ENCODE measurements at places on chromosomes 2 and 18. TPM values are rescaled to one million over a fixed set of nuclear protein-coding genes. Genes with fewer than 3 reads are reported as not detected.

- DNase-seq, result no peak
- H3K4me3 ChIP-seq, result peak overlapping the region; percentile 99
- peaks cover 6% of the 10 kb centered on the region for H3K36me3 ChIP-seq
- no peaks in the 10 kb centered on the region for H3K27me3 ChIP-seq
- peak overlapping the region; percentile 98 for H3K27ac ChIP-seq
Measured at GRCh38 chr2:32166115-32166574, 481 bp downstream of the SLC30A6 start.

GRCh38 chr18:38747153-38747552 is 1181.6 kb upstream of the CELF4 start:
- H3K4me3 ChIP-seq, result no peak overlapping the region
- H3K27ac ChIP-seq, result no peak overlapping the region
- no peaks in the 10 kb centered on the region for H3K36me3 ChIP-seq
- H3K4me1 ChIP-seq, result peaks cover 12% of the 10 kb centered on the region

DNA sequence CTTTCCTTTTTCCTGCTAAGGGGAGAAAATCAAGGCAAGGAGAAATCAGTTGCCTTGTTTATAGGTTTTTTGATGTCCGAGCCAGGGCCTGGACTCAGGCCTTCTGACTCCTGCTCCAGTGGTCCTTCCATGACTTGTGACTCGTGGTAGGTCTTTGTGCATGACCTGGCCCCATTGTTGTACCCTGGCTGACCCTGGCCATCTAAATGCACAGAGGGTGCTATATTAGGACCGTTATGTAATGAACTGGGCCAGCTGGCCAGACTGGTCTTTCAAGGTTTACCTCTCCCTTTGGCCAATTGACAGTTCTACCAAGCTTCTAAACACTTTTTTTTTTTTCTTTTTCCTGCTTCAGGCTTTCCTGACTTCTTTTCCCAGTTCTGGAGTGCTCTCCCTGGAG is 81.1 kb downstream of the SETBP1 start:
- peak overlapping the region; percentile 26 for H3K27ac ChIP-seq
- peaks cover 2% of the 10 kb centered on the region for H3K36me3 ChIP-seq
- DNase-seq, result no peak
- H3K27me3 ChIP-seq, result peaks cover 26% of the 10 kb centered on the region

GRCh38 chr2:15957881-15958713 is 17.7 kb downstream of the MYCN start:
- no peak for DNase-seq
- H3K4me1 ChIP-seq, result no peaks in the 10 kb centered on the region
- no peak overlapping the region for H3K27ac ChIP-seq
- no peaks in the 10 kb centered on the region for H3K36me3 ChIP-seq

GRCh38 chr18:23337599-23338444 is 115.3 kb upstream of the RIOK3 start:
- no peak for DNase-seq
- H3K27ac ChIP-seq, result no peak overlapping the region
- no peaks in the 10 kb centered on the region for H3K36me3 ChIP-seq
- no peak overlapping the region for H3K4me3 ChIP-seq
- H3K4me1 ChIP-seq, result peaks cover 28% of the 10 kb centered on the region
- H3K27me3 ChIP-seq, result no peaks in the 10 kb centered on the region

- H3K27me3 ChIP-seq, result peaks cover 45% of the 10 kb centered on the region
- H3K27ac ChIP-seq, result no peak overlapping the region
- no peak for DNase-seq
- H3K4me1 ChIP-seq, result peaks cover 51% of the 10 kb centered on the region
Measured at GRCh38 chr2:455913-456312, 168.0 kb upstream of the ALKAL2 start.

DNA sequence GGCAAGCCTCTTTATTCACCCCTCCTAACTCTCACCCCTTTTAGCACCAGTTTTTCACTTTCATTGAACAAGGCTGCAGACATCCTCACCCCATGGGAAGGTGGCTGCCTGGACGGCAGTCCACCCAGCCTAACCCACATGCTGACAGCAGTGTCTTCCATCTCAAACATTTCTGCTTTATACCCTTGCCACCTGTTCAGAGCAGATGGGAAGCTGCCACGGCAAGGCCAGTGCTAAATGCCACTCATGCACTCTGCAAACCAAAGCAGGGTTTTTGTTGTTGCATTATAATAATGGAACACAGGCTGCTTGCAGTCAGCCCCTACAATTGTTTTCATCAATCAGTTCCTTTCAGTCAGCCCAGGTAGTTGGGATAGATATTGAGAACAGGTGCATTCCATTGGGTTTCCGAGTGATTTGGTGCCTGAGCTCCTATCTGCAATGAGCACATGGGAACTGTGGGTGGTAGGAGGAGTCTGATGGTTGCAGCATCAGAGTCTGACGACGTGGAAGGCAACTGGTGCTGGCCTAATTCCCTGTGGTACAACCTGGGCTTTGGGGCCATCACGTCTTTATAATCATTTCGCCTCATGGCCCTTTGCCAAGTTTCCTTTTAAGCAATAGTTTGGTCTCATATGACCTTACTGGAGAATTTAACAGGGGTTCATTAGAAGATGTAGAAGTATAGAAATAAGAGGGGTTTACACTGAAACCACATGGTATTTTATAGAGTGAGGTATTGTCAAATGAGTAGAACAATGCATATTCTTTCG is 252.5 kb upstream of the SP5 start:
- no peaks in the 10 kb centered on the region for H3K36me3 ChIP-seq
- DNase-seq, result no peak
- no peaks in the 10 kb centered on the region for H3K4me1 ChIP-seq

- no peaks in the 10 kb centered on the region for H3K27me3 ChIP-seq
- no peaks in the 10 kb centered on the region for H3K36me3 ChIP-seq
- no peaks in the 10 kb centered on the region for H3K4me1 ChIP-seq
- no peak for DNase-seq
Measured at GRCh38 chr2:128799284-128799552, 480.6 kb upstream of the HS6ST1 start.

GRCh38 chr2:66794070-66794469 is 359.1 kb downstream of the MEIS1 start:
- no peak overlapping the region for H3K27ac ChIP-seq
- H3K4me1 ChIP-seq, result no peaks in the 10 kb centered on the region
- DNase-seq, result no peak
- no peaks in the 10 kb centered on the region for H3K36me3 ChIP-seq

CRYGC gene
- not detected for total RNA-seq

GRCh38 chr2:216283038-216283900 is 89.0 kb downstream of the MARCHF4 start:
- peak overlapping the region; percentile 36 for H3K27ac ChIP-seq
- H3K36me3 ChIP-seq, result no peaks in the 10 kb centered on the region
- H3K4me1 ChIP-seq, result peaks cover 5% of the 10 kb centered on the region
- no peaks in the 10 kb centered on the region for H3K27me3 ChIP-seq
- DNase-seq, result peak; percentile 54

DNA sequence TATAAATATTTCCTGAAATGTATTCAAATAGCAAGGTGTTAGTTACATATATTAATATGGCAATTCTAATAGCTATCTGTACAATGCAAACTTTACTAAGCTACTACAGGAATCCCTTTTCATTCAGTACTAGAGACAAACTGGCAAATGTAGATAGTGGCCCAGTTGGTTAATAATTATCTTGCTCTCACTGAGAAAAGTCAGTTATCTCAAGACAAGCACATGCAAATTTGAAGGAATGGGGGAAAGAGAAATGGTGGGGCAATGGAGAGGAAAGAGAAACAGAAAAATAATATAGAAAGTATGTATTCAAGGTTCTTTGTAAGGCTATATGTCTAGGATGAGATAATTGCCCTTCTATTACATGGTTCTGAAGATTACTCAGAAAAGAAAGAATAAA is 280.0 kb downstream of the FIGN start:
- H3K36me3 ChIP-seq, result no peaks in the 10 kb centered on the region
- H3K27ac ChIP-seq, result no peak overlapping the region
- H3K4me1 ChIP-seq, result no peaks in the 10 kb centered on the region
- H3K27me3 ChIP-seq, result no peaks in the 10 kb centered on the region
- H3K4me3 ChIP-seq, result no peak overlapping the region

DNA sequence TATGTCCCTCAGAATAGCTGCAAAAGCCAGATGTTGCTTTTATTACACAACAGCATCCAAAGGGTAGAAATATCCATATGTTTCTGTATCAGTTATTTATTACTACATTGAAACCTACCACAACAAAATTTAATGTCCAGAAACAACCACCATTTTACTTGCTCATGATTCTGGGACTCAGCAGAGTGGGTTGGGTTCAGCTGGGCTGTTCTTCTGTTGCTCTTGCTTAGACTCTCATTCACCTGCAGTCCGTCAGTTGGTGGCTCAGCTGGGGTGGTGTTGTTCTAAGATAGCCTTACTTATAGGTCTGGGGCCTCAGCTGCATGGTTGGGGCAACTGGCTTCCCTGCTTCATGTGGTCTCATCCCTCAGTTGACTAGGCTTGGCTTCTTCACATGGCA is 21.7 kb downstream of the AQP4 start:
- no peaks in the 10 kb centered on the region for H3K4me1 ChIP-seq
- H3K27ac ChIP-seq, result no peak overlapping the region
- DNase-seq, result no peak
- H3K4me3 ChIP-seq, result no peak overlapping the region

DNA sequence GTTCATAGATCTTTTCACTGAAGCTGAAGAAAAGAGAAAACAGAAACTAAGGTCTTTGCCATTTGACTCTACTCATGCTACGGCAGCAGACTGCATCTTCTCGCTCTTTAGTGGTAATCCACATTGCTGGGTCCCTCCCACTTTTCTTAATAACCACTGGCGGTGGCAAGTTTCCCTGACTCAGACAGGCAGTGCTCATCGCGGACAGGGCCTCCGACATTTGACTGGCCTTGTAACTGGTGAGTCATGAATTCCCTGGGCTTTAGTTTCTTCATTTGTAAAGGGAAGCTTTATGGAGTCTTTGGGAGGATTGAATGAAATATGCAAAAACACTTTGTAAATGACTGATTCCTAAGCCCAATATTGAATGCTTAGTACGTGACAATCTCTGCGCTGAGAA is 238.2 kb upstream of the RBBP8 start:
- H3K4me1 ChIP-seq, result no peaks in the 10 kb centered on the region
- H3K27me3 ChIP-seq, result peaks cover 3% of the 10 kb centered on the region
- DNase-seq, result no peak
- no peak overlapping the region for H3K27ac ChIP-seq

SGPP2 gene
- total RNA-seq, result 15.1 TPM

- no peak for DNase-seq
- no peak overlapping the region for H3K4me3 ChIP-seq
- H3K27ac ChIP-seq, result peak overlapping the region; percentile 95
- no peaks in the 10 kb centered on the region for H3K27me3 ChIP-seq
- H3K4me1 ChIP-seq, result peaks cover 87% of the 10 kb centered on the region
- H3K36me3 ChIP-seq, result peaks cover 28% of the 10 kb centered on the region
Measured at GRCh38 chr18:3256693-3257626, 5.0 kb upstream of the MYL12B start.

- H3K36me3 ChIP-seq, result peaks cover 23% of the 10 kb centered on the region
- peaks cover 60% of the 10 kb centered on the region for H3K4me1 ChIP-seq
- H3K27me3 ChIP-seq, result no peaks in the 10 kb centered on the region
Measured at GRCh38 chr18:74597034-74597661, 522 bp upstream of the ZNF407 start.

MEP1B gene
- not detected for total RNA-seq

DNA sequence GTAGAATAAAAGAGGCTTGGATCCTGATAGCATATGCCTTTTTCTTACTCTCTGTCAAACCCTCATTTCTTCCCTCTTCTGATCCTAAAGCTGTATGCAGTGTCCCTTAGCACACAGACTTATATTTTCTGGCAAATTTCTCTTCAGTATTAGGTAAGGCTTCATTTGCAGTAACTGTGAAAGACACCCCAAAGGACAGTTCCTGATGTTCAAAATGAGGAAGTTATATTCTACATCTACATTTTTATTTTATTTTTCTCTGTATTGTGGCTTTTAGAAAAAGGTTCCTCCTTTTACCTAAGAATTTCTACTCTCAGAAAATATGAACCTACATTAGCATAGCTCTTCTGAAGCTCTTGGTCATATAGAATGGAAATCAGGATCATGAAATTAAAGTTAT is 261.7 kb downstream of the PDE11A start:
- peaks cover 13% of the 10 kb centered on the region for H3K27me3 ChIP-seq
- H3K27ac ChIP-seq, result no peak overlapping the region
- no peaks in the 10 kb centered on the region for H3K4me1 ChIP-seq
- H3K4me3 ChIP-seq, result no peak overlapping the region
- no peak for DNase-seq
- no peaks in the 10 kb centered on the region for H3K36me3 ChIP-seq

CTAGE1 gene
- not detected for total RNA-seq

HOXD10 gene
- total RNA-seq, result not detected

DCDC2C gene
- total RNA-seq, result not detected

FAM210A gene
- total RNA-seq, result 20.5 TPM

- DNase-seq, result no peak
- no peak overlapping the region for H3K4me3 ChIP-seq
- no peaks in the 10 kb centered on the region for H3K36me3 ChIP-seq
- H3K27ac ChIP-seq, result no peak overlapping the region
- H3K27me3 ChIP-seq, result peaks cover 27% of the 10 kb centered on the region
- no peaks in the 10 kb centered on the region for H3K4me1 ChIP-seq
Measured at GRCh38 chr2:105404736-105405135, 5.9 kb upstream of the FHL2 start.
